ENCODE measurements at places on chromosomes 7 and 10.

GRCh38 chr7:26197153-26198115 is 3.1 kb downstream of the HNRNPA2B1 start:
- DNase-seq, result no peak

- no peak for DNase-seq
Measured at GRCh38 chr7:25988640-25989039, 163.4 kb upstream of the NFE2L3 start.

GRCh38 chr10:100744136-100744986 is 1.0 kb upstream of the PAX2 start:
- DNase-seq, result no peak

DNA sequence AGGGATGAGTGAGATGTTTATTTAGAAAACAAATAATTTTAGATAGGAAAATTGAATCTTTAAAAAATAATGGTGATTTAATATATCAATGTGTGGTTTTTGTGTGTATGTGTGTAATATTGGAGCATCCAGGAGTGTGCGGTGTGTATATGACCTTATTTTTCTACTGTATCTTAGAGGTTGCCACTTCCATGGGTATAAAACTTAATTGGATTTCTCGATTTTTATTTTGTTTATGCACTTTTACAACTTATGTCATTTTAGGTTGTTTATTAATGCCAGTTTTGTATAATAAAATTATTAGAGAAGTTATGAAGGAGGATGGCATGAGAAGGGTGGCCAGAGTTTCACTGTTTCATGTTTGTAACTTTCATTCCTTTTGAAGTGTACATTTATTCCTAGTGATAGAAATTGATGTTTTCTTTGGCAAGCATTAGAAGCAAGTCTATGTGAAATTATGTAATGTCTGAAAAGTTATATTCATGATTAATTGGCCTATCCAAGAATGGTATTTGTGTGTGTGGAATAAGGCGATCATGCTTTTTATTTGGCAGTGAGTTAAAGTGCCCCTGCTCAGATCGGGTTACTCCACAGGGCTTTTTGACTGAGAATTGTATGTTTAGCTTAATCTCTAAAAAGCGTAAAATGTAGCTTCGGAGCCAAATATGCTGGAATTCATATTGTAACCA is 110.3 kb downstream of the KAT6B start:
- DNase-seq, result no peak
